ENCODE measurements at places on chromosomes 3 and 15. TPM values are rescaled to one million over a fixed set of nuclear protein-coding genes. Genes with fewer than 3 reads are reported as not detected.
A peak's percentile ranks its signal among the peaks of the same experiment; 100 is the strongest.

APH1B gene
- 0.45 TPM for polyA plus RNA-seq

- DNase-seq = no peak
Measured at GRCh38 chr15:99279290-99279689, 28.0 kb downstream of the LRRC28 start.

- DNase-seq = no peak
Measured at GRCh38 chr15:31440754-31441311, 114.2 kb downstream of the KLF13 start.

- peak; percentile 31 for DNase-seq
Measured at GRCh38 chr3:46923559-46924350, 46.2 kb downstream of the PTH1R start.

DNA sequence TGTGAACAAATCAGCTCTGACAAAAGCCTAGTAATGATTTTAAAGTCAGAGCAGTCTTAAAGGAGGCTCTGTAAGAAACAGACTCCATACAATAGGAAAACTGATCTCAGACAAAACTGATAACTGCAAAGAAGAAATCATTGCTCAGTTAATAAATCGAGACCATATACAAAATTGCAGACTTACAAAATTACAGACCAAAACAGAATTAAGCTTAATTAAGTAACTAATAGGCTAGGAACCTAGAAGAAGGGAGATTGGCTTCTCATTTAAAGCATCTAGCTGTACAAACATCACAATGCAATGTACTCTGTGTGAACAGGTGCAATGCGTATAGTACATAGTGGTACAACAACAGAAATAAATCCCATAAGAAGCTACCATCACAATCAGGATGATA is 46.3 kb downstream of the ZBTB20 start:
- no peak for DNase-seq

DNA sequence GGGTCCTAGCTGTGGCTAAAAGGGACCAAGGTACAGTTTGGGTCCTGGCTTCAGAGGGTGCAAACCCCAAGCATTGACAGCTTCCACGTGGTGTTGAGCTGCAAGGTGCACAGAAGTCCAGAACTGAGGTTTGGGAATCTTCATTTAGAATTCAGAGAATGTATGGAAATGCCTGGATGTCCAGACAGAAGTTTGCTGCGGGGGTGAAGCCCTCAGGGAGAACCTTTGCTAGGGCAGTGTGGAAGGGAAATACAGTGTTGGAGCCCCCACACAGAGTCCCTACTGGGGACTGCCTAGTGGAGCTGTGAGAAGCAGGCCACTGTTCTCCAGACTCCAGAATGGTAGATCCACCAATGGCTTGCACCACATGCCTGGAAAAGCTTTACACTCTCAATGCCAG is 17.9 kb downstream of the RNF13 start:
- DNase-seq = no peak

- no peak for DNase-seq
Measured at GRCh38 chr3:36501616-36502015, 121.3 kb downstream of the STAC start.

GRCh38 chr15:51924156-51925068 is 47.2 kb downstream of the LEO1 start:
- no peak for DNase-seq

Measured in HepG2 (cell line).